Hematopoietic multipotent progenitor cell treated with erythropoietin and hydrocortisone succinate and interleukin-3 and kit ligand, for 4 days (in vitro differentiated cells): ENCODE measurements at places on chromosomes 13 and 19.

- DNase-seq: no peak
Observed at GRCh38 chr19:47153266-47153665, 22.6 kb downstream of the SAE1 start.

DNA sequence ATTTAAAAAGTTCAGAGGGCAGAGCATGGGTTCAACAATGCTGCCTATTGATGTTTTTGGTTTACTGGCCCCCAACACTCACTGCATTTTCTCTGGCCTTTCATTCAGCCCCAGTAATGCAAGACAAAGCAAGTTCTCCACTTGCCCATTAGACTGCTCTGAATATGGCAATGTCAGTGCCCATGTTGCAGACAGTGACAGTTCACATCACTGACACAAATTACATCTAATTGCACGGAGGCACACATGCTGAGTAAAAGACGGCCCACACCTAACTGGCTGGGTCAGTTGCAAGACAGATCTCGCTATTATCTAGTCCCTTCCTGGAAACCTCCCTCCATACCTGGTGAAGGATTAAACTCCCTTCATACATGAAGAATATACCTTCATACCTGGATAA is 54.0 kb downstream of the ENOX1 start:
- DNase-seq: no peak

DNA sequence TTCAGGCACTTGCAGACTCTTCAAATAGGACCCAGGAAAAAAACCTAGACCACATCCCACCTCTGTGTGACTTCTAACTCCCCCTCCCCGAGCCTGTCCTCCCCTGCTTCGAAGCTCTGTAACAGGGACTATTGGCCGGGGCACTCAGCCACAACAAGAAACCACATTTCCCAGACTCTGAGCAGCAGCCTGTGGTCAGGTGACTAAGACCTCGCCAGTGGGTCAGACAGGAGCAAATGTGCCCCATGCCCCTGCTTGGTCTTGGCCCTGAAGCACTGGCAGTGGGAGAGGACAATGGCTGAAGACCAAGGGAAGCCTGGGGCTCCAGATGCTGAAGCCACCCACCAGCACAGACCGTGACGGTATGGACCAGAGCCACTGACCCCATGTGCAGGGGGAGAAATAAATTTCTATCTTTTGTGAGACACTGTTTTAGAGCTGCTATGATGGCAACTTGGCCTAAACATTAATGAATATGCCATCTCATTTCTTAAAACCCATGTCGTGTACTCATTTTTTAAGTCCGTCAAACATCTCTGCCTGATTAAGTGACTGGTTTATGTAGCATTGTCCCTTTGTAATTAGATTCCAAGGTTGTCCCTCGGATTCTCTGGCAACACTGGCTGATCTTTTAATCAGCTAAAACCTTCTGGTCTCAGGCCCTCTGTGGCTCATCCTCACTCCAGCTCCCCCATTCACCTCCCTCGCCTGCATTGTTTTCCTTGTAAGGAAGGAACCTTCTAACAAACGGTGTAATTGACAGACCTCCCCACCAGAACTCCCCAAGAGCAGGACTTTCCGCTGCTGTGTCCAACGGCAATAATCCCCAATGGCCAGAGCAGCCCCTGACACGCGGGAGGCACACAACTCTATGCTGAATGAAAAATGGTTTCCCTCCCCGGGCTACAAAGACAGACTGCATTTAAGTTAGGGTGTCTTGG is 98.4 kb downstream of the STK24 start:
- DNase-seq: peak; percentile 74

- peak; percentile 72 for DNase-seq
Observed at GRCh38 chr19:14147797-14148605, 11.6 kb upstream of the ASF1B start.

DNA sequence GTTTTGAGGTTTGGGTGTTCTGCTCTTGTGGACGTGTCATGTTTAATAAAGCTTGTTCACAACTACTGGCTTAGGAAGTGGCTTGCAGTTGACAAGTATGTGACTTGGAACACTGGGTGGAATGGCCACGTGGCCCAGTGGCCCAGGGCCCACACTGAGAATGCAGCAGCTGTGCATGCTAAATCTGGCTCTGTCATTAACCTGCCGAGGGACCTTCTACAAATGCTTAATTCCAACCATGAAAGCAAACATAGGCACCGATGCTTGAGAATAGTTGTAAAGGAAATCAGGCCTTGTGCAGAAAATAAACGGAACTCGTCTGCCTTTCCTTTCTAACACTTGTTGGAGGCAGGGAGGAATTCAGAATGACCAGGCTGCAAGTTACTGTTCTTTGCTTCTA is 11.6 kb upstream of the CLDN10 start:
- DNase-seq: no peak

DNA sequence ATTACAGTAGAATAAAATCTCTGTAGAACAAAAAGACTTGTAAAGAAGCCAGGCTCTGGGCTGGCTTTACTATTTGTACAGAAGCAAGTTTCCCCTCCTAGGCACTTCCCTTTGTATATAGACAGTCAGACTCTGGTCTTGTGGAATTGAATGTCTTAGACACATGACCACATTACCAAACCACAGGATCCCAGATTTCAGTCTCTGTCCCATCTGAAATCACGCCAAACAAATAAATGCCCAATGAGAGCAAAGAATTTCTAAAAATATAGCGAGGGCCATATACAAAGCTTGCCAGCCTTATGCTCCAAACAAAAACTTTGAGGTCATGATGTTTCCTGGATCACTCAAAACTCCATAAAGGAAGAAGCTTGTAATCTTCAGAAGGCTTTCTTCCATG is 23.9 kb downstream of the CCDC70 start:
- no peak for DNase-seq

DNA sequence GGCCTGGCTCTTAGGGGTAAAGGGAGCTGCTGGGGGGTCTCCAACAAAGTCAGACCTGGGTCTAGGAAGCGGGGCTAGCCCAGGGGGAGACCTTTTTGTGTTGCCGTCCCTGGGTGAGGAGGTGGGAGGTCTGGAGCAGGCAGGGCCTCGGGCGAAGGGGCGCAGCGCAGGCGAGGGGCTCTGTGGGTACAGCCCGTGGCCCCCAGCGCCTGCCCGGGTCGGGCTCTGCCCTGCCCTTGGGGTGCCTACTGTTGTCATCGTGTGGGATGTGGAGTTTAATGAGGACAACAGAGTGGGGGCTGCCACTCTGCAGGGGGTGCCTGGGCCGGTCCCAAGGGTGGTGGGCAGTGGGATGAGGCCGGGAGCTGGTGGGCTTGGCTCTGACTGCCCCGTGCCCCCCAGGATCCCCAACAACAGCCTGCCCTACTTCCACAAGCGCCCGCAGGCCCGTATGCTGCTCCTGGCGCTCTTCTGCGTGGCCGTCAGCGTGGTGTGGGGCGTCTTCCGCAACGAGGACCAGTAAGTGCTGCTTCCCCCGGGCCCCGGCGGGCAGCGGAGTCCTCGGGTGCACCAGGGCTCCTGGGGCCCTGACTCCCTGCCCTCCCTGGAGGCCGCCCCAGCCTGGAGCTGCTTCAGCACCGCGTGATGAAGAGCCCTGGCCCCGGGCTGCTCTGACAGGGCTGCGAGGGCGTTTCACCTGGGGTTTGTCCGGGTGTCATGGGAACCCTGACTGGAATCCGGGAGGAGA is 12.2 kb downstream of the SPPL2B start:
- DNase-seq: no peak

DNA sequence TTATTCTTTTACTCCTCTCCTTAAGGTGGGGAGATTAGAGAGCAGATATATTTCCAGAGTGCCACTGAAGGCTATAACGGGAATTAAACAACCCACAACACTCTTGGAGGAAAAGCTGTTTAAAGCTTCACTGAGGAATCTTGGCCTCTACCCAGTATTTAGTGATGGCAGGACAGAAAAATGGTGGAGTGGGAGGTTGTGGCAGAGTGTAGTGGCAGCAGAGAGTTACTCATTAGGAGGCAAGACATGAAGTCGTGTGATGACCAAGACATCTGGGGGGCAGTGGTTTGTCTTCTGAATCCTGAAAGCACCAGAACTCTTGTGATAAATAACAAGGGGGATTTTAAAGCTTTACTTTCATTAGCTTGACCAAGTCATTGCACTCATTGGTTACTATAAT is 563.5 kb upstream of the SLITRK5 start:
- DNase-seq: no peak

GRCh38 chr13:72457151-72457550 is 270.3 kb downstream of the MZT1 start:
- no peak for DNase-seq

DNA sequence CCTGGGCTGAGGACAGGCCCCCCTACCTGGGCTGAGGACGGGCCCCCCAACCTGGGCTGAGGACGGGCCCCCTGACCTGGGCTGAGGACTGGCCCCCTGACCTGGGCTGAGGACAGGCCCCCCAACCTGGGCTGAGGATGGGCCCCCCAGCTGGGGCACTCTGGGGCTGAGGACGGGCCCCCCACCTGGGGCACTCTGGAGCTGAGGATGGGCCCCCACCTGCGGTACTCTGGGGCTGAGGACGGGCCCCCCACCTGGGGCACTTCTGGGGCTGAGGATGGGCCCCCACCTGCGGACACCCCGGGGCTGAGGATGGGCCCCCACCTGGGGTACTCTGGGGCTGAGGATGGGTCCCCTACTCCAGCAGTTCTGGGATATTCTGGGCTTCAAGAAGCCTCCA is 65.5 kb downstream of the RASA3 start:
- DNase-seq: no peak

GRCh38 chr13:40506592-40507446 is 159.6 kb downstream of the FOXO1 start:
- DNase-seq: no peak

GRCh38 chr13:70985371-70985770 is 877.1 kb upstream of the KLHL1 start:
- DNase-seq: no peak

DNA sequence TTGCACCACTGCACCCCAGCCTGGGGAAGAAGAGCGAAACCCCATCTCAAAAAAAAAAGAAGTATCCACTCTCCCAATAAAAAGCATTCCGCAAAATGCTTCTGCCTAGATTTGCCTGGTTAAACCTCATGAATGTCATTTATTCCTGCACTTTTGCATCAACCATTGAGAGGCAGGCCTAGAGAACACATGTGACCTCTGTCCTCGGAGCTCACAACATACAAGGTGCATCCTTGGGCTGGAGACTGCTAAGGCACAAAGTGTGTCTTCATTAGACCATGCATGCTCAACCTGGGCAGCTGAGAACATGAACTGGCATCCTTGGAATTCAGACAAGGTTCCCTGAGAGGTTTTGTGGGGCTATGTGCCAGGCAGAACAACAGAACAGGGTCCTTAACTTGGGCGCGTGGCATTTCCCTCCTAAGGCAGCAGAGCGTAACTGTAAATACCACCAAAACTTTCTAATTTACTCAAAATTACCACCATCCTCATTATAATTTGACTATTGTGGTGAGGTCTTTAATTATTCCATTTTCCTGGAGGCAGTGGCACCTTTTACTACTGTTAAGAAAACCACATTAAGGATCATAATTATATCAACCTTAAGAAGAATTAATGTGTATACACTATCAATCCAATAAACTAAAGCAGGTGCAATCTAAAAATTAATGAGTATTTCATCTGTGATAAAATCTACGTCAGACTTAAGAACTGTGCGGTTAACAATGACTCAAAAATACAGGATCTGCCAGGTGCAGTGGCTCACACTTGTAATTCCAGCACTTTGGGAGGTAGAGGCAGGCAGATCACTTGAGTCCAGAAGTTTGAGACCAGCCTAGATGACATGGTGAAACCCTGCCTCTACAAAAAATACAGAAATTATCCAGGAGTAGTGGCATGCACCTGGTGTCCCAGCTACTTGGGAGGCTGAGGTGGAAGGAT is 13.8 kb downstream of the RCBTB1 start:
- DNase-seq: no peak

GRCh38 chr19:50276370-50277063 is 52.7 kb downstream of the KCNC3 start:
- no peak for DNase-seq

GRCh38 chr13:72696579-72696978 is 30.9 kb downstream of the MZT1 start:
- DNase-seq: peak; percentile 48

DNA sequence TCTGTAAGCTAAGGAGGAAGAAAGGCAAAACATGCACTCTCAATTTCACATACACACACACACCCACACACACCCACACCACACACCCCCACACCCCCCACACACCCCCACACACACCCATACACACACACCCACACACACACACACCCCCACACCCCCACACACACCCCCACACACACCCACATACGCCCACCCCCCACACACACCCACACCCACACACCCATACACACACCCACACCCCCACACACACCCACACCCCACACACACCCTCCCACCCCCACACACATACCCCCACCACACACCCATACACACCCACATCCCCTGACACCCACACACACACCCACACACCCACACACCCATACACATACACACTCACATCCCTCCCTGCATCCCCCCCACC is 276.1 kb downstream of the ABCC4 start:
- no peak for DNase-seq

DNA sequence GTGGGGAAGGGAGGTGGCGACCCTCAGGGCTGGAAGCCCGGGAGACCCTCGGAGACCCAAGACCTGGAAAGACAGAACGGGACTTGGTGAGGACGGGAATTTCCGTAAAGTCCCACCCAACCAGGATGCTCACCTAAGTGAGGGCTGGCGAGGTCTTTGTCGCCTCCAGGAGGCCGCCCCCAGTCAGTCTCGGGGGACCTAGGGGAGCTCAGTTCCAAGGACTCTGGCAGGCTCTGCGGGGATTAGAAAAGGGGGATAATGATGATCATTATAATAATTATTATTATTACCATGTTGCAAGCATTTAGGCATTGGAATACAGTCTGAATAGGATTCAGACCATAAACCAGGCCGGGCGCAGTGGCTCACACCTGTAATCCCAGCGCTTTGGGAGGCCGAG is 9.1 kb upstream of the HSD17B14 start:
- no peak for DNase-seq
